ENCODE measurements at places on chromosomes 1 and 21.

GRCh38 chr1:222420633-222421032 lies 127.3 kb downstream of the HHIPL2 start:
- peak; percentile 3 for DNase-seq

GRCh38 chr21:43585924-43586413 lies 73.3 kb downstream of the HSF2BP start:
- no peak for DNase-seq

GRCh38 chr1:158148468-158148867 lies 32.2 kb upstream of the CD1D start:
- no peak for DNase-seq

- no peak for DNase-seq
Measured at GRCh38 chr1:58618303-58618702, 41.3 kb upstream of the TACSTD2 start.

GRCh38 chr1:45385302-45385701 lies 45.1 kb upstream of the MUTYH start:
- DNase-seq, result no peak

DNA sequence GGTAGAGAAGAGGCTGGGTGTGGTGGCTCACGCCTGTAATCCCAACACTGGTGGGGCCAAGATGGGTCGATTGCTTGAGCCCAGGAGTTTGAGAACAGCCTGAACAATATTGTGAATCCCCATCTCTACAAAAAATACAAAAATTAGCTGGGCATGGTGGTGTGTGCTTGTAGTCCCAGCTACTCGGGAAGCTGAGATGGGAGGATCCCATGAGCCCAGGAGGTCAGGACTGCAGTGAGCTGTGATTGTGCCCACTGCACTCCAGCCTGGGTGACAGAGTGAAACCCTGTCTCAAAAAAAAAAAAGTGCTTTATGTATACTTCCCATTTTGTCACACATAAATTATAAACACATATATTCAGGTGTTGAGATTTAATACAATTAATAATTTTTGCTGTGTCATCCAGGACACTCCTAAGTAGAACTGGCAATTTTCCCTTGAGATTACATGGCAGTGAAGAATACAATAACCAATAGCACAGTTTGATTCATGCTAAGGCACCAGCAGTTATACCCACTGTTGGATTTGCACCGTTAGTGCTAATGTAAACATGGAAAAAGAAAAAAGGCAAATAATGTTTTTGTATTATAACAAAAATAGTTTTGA lies 15.5 kb downstream of the GABPB2 start:
- no peak for DNase-seq

- DNase-seq, result no peak
Measured at GRCh38 chr21:28729887-28730286, 262.8 kb downstream of the LTN1 start.

DNA sequence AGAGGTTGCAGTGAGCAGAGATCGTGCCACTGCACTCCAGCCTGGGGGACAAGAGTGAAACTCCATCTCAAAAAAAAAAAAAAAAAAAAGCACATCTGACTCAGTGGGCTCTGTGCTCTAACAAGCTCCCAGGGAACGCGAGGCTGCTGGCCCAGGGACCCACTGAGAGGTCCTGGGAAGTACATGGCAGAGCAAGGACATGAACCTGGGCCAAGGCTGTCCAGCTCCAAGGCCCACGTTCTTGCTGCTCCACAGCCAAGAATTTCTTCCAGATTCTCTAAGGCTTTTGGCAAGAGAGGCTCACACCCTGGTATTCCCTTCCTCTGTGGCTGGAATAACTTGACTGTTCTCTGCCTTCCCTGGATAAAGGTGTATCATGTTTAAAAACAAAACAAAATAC lies 15.4 kb upstream of the AGTRAP start:
- no peak for DNase-seq

GRCh38 chr1:239891621-239892358 lies 199.9 kb upstream of the FMN2 start:
- no peak for DNase-seq

DNA sequence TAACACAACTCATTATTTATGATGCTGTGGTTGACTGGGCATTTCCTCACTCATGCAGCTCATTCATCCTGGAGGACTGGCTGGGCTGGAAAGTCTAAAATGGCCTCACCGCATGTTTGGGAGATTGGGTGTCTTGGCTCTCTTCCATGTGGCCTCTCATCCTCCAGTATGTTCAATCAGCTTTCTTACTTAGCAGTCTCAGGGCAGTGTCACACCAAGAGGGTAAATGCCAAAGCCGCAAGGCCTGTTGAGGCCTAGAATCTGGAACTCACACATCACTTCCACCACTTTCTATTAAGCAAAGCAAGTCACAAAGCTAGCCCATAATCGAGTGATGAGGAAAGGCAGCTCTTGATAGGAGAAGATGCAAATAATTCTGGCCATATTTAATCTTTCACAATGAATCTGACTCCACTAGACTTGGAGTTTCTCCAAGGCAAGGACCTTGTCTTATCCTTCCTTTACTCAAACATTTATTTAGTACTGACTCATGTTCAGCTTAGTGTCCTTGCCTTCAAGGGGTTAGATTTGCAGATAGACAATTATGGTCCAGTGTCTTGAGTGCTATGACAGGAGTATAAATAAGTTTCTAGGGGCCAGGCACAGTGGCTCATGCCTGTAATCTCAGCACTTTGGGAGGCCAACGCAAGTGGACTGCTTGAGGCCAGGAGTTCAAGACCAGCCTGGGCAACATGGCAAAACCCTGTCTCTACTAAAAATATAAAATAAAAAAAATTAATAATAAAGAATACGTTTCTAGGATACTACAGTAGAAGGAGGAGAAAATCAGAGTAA lies 45.1 kb downstream of the TMEM53 start:
- no peak for DNase-seq

DNA sequence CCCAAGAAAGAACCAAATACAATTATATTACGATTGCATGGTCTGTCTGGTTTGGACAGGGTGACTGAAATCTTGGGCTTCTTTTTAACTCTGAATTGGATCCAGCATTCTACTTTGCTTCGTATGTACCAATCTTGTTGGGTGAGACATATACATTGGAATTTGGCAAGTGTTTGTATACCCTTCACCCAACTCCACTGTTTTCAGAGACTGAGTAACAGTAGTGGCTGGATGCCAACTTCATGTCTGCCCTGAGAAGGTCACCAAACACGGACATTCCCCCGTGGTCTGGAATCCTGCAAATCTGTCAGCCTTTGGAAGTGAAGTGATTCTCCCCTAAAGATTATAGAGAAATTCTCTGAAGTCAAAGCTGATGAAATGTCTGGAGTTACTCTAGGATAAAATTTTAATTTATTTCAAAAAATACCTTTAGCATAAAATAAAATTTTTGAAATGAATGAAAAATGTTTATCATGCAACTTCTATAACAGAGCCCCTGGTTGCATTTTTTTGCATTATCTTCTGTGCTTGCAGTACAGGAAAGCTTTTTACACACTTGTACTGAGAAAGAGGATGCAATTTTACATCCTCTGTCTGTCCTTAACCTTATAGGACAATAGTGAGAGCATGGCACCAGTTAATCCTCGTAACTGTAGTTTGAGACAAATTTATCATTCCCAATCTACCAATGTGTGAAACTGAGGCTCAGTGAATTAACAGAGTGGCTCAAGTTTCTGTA lies 201.8 kb downstream of the DISC1 start:
- no peak for DNase-seq

GRCh38 chr1:77263708-77264107 lies 18.1 kb upstream of the AK5 start:
- no peak for DNase-seq

GRCh38 chr1:192878249-192878648 lies 69.4 kb downstream of the RGS2 start:
- no peak for DNase-seq

GRCh38 chr1:109299558-109300343 lies 7.1 kb downstream of the MYBPHL start:
- DNase-seq, result no peak

GRCh38 chr1:170213596-170213995 lies 67.8 kb downstream of the NTMT2 start:
- DNase-seq, result no peak

DNA sequence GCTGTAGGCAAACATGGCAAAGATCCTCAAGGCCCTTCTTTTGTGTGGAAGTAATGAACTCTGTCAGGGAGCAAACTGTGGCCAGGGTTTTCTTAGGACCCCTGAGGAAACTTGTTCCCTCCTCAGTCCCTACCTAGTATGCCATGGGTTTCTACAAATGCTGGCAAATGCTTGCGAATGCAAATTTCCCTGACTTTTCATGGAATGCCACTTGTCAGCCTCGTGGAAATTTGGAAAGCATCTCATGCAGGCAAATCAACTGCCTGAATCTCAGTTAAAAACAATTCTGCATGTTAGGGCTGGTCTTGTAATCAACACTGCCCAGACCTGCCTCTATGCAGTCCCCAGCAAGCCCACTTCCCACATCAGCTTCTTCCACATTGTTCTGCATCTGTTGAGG lies 334.9 kb upstream of the AJAP1 start:
- no peak for DNase-seq

DNA sequence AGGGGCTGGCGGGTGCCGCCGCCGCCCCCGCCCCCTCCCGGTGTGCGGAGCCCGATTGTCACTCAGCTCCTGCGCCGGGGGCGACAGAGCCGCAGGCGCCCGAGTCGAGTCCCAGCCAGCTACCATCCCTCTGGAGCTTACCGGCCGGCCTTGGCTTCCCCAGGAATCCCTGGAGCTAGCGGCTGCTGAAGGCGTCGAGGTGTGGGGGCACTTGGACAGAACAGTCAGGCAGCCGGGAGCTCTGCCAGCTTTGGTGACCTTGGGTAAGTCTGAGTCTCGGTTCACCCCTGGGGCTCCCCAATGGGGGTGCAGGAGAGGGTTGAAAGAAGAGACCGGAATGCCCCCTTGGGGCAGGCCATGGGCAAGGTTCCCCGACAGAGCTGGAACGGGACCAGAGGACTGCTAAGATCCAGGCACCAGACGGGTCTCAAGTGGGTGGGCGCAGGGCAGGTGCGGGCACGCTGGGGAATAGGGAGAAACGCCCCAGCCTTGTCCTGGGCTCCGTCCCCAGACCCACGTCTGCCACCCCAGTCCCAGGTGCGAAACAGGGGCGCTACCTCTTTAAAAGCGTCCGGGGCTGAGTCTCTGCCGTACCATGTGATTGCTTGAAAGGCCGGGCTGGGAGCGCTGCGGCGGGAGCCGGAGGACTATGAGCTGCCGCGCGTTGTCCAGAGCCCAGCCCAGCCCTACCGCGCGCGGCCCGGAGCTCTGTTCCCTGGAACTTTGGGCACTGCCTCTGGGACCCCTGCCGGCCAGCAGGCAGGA lies at the start of gene ADORA1:
TSS of gene ADORA1 (plus strand) at position 61 of the 765 bp plus-strand sequence. CDS start 1,116 bp downstream, outside the sequence.
- DNase-seq, result no peak

- DNase-seq, result no peak
Measured at GRCh38 chr1:223330466-223330865, 33.5 kb downstream of the SUSD4 start.

DNA sequence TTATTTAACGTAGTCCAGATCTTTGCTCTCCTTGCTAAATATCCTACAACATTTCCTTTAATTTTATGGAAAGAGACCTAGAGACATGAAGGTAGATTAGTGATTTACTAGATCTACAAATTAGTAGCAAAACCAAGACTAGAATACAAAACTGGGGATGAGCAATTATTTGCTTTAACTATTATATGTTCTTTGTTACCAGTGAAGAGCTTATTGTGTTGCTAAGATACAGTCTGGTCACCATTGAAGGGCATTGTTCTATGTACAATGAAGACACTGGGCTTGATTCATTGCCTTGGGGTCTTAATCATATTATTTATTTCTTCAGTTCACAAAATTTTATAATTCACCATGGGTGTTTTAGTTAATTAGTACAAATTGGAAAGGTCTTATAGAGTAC lies 88.3 kb downstream of the S1PR1 start:
- DNase-seq, result no peak

- DNase-seq, result no peak
Measured at GRCh38 chr1:21937034-21937371, at the start of gene HSPG2. TSS of gene HSPG2 (minus strand) at chr1:21937310. CDS start at chr1:21937217, 93 bp downstream.

GRCh38 chr1:37901191-37901892 lies 42.0 kb upstream of the MTF1 start:
- DNase-seq, result no peak

GRCh38 chr1:241163363-241163762 lies 193.6 kb downstream of the RGS7 start:
- DNase-seq, result no peak

DNA sequence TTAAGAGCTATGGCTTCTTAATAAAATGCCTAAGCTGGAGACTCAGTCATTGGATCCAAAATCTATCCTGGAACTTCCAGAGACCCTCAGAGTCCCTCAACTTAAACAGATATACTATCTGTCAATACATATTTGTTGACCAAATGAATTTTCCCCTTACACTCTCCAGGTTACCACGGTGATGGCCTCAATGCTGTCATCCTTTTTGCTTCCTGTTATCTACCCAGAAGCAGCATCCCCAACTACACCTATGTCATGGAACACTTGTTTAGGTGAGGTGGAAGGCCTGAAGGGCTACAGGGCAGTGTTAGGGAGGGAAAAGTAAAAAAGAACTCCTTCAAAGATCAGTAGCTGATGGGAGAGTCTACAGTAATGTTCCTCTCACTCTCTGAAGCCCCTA lies 4.4 kb upstream of the C1orf56 start:
- DNase-seq, result no peak

DNA sequence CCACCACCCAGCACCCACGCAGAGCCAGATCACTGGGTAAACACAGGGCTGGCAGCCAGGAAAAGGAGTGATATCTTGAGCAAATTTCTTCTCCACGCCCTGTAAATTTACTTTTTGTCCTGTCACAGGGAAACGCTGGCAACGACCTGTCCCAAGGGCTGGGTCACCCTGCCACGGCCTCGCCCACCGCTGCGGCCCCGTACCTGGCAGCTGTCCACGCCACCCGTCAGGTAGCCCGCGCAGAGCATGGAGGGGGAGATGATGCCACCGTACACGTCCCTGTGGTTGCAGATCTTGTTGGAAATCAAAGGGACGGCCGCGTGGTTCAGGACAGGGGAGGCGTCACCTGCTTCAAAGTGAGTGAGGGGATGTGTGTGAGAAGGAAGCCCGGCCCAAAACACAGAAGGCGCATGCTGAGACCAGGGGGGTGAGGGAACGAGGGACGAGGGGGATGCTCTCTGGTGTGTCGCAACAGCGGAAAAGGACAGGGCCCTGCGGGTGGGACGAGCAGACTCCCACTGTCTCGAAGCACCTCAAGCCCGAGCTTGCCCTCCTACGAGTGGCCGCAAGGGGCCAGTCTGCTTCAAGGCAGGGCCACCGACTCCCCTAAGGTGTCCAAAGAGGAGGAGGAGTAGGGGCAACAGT lies 10.1 kb upstream of the TFF1 start:
- peak; percentile 55 for DNase-seq

GRCh38 chr1:52153010-52153409 lies 11.1 kb downstream of the ZFYVE9 start:
- no peak for DNase-seq

DNA sequence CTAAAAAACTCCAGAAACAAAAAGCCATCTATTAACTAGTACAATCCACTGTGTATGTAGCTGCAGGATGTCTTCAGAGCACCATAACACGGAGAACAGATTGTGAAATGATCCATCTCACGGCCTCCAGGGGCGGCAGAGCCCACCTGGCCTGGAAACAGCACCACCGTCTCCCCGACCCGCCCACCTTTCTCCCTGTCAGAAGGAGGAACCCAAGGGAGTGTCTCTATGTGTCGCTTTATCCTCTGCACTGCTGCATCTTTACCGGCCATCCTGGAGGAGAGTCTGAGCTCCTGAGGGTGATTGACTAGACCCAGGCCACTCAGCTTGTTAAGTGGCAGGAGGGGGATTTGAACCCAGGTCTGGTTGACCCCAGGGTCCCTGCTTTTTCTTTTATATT lies 405.0 kb downstream of the MATN1 start:
- DNase-seq, result no peak

Measured in T-helper 9 cell (primary cell).